Left hindlimb (tissue), 1 donor: ENCODE measurements at places on chromosomes 6 and 20.

DNA sequence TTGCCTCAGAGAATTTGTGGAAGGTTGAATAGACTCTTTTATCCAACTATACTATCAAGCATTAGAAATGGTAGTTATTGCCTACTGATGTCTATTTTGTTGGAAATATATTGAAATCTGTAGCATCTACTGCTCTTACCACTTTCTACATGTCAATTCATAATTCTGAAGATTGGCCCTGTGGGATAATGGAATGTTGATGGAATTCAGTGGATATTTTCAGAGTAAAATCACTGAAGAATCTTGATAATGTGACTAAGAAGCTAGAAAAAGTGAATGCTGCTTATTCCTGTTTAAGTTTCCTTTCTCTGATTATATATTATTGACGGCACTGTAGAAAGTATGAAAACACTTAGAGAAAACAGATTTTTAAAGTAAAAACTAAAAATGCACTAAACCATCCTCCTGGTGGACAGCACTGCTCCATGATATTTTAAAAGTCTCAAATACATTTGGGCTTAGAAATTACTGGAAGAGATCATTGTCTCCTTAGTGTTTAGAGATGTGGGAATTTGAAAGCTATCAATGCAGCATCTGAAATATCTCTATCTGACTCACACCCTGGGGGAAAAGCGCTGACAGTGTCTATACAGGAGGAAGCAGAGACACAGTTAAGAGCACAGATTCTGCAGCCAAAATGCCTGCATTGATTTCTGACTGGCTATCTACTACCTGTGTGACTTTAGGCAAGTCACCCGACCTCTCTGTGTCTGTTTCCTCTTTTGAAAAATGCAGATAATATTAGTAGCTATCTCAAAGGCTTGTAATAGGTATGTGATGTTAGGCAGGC, 37.9 kb upstream of the RCAN2 start:
- no peak for DNase-seq

DNA sequence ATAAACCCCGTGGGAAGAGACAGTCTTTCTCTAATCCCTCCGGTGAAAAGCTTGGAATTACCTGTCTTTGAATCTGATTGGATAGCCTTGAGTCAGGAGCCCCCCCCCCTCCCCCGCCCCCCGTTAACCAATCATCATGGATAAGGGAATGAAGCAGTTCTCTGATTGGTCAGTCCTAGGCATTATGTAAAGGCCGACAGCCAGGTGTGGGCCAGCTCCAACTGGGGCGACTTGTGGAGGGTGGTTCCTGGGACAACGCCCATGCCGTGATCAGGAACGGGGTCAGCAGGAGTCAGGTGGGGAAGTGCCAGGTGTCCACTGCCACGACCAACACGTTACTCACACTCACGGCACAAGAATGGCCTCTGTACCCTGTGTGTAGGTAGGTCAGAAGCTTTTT, 406.8 kb upstream of the SULF2 start:
- DNase-seq, result no peak

- DNase-seq, result peak; percentile 84
Measured at GRCh38 chr6:37137201-37138090, 32.5 kb upstream of the PIM1 start.

DNA sequence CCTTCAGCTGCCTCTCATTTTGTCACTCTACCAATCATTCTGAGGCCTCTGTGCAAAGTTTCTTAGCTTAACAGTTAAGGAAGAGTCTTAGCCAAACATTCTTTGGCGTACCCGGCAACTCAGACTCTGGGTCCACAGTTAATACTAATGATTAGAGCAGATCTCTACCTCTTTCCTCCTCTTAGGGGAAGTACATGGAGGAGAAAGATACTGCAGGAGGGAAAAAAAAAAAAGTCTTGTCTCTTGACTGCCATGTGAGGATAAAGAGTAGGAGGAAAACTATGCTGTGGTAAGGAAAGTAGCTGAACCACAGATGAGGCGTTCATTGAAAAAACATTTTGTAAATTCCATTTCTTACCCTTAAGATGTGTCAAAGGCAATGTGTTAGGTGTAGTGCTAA, 44.0 kb upstream of the MARCKS start:
- peak; percentile 33 for DNase-seq

DNA sequence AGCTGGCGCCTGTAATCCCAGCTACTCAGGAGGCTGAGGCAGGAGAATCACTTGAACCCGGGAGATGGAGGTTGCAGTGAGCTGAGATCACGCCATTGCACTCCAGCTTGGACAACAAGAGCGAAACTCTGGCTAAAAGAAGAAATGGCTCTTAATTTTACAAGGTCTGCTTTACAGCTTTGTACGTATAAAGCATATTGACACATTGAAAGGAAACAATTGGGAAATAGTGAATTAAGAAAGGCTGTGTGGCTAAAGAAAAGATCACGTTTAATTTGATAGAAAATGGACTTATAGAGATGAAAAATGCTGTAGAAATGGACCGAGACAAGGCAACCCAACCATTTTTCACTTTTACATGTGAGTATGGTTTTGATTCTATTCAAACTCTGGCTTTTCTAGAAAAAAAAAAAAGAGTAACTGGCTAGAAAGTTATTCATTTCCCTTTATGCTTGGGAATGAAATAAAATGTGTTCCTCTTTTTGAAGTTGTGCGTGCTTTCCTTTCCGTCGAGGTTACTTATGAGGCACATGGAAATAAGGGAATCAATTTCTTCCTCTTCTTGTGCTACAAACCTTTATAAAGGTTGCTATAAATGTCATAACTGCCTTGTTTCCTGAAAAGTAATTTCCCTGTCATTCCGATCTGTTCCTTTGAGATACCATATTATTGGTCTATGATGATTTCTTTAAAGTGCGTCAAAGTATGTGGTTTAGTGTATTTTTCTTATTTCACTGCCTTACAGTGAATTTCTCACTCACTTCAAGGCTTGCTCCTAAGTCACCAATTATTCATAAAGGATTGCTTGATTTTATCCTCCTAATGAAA, 29.4 kb downstream of the PFDN4 start:
- DNase-seq, result no peak
